ENCODE measurements at places on chromosomes 7 and 10. TPM values are rescaled to one million over a fixed set of nuclear protein-coding genes. Genes with fewer than 3 reads are reported as not detected.

Gene GRM3
- not detected for total RNA-seq

GRCh38 chr10:112701211-112701877, 248.7 kb upstream of the TCF7L2 start:
- DNase-seq: no peak

DNA sequence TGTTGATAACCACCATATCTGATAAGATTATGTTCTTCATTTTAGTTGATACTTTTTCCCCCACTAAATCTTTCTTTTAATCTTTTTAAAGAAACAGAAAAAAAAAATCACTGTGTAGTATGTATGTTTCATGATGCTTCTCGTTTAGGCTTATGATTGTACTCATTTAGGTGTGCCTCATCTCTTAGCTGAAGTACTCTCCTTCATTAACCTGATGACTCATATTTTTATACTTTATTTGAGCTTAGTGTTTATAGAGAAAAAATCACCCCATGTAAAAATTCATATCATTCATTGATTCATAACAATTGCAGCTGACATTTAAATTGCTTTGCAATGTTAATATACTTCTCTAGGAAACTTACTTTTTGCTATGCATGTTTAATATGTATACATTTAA, 158.9 kb downstream of the MLLT10 start:
- DNase-seq: no peak

Gene AVL9
- 54.9 TPM for total RNA-seq

Gene SLC13A1
- not detected for total RNA-seq

Gene HOXA10
- 0.26 TPM for total RNA-seq
